ENCODE measurements at places on chromosomes 3 and 15.

DNA sequence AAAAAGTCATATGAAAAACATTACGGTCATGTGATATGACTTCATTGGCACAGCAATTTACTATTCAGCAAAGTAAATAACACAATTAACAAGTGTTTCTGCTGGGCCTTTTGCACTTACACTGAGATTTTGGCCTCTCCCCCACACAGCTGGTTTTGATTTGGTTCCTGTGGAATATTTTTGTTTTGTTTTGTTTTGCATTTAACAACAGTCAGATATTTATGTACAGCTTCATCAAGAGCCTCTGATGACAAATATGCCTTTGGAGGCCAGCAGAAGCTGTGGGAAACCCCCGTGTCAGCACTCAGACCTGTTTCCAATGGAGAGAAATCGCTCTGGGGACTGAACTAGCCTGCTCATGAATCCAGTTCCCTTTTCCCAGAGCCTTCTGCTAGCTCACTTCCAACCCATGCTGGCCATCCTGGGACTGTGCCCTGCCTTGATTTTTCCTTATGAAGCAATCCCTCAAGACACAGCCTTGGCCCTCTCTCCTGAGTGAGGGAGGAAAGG, 161.9 kb downstream of the ATG7 start:
- no peak for DNase-seq

GRCh38 chr3:126149960-126150515, 30.3 kb downstream of the ALDH1L1 start:
- DNase-seq = no peak

GRCh38 chr3:48789665-48790064, 58.0 kb downstream of the PRKAR2A start:
- no peak for DNase-seq

GRCh38 chr3:126124896-126125295, 41.0 kb upstream of the SLC41A3 start:
- DNase-seq = no peak

DNA sequence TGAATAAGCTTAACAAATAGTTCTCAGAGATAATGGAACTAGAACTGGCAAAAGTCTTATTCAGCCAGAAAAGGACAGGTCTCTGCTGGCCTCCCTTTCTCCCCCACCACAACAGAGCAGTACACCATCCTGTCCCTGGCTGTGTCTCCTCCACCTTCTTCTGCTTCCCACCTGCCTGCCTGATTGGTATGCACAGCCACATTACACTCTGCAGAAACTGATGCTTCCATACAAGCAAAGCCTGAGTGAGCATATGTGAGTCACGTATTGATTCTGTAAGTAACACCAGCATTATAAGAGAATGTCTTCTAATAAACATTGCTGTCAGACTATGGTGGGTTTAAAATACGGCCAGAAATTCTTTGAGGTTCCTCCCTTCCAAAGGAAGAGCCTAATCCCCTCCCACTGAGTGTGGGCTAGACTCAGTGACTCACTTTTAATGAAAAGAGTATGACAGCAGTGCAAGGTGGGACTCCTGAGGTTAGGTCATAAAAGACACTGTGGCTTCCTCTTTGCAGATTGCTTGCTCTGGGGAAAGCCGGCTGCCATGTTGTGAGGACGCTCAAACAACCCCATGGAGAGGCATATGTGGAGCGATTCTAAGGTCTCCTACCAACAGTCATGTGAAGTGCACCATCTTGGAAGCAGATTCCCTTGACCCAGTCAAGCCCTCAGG, 44.4 kb downstream of the ANXA2 start:
- DNase-seq = no peak

GRCh38 chr15:63381301-63382204, at the start of gene CA12:
Gene CA12 (minus strand): TSS chr15:63381846. CDS start chr15:63381720, 126 bp downstream.
- no peak for DNase-seq

- peak; percentile 28 for DNase-seq
Observed at GRCh38 chr3:27467545-27467944, 16.6 kb downstream of the SLC4A7 start.

DNA sequence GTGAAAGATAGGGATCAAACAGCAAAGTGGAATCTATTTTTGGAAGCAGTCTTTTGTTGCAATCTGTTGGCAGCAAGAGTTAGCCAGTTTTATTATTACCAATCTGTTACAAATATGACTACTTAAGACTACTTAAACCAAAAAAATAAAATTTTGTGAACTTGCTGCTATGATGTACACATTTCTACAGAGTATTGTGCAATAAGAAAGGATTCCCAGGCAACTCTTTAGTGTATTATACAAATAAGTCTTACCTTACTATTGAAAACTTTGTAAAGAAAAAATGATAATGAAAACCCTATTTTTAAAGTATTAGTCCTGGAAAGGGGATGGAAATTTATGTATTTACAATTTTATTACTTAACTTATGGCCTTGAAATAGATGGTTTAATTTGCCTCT, 44.7 kb downstream of the CADM2 start:
- no peak for DNase-seq

DNA sequence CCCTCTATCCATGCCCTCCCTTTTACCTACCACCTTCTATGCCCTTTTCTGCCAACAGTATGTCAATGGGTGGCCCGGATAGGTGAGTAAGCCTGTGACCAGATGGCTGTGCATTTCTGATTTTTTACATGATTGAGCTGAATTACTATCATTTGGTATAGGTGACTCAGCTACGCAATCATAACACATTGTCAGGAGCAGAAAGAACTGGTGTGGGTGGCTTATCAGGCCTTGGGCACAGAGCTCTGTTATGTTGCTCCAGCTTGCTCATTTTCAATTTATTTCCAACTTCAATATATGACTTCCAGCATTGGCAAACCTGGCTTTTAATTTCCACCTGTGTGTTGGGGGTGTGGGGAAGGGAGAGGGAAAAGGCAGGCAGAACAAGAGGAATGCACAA, 86.6 kb upstream of the AGBL1 start:
- no peak for DNase-seq

DNA sequence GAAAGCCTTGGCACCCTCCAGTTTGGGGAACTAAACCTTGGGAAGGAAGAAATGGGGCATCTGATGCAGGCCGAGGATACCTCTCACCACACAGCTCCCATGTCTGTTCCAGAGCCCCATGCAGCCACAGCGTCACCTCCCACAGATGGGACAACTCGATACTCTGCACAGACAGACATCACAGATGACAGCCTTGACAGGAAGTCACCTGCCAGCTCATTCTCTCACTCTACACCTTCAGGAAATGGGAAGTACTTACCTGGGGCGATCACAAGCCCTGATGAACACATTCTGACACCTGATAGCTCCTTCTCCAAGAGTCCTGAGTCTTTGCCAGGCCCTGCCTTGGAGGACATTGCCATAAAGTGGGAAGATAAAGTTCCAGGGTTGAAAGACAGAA, 7.7 kb downstream of the MAP1A start:
- DNase-seq = no peak

- no peak for DNase-seq
Observed at GRCh38 chr15:58632789-58633188, 116.7 kb downstream of the ADAM10 start.

GRCh38 chr15:41895957-41896356, 2.1 kb upstream of the SPTBN5 start:
- DNase-seq = no peak

- DNase-seq = no peak
Observed at GRCh38 chr15:67707520-67708283, 117.6 kb upstream of the SKOR1 start.

DNA sequence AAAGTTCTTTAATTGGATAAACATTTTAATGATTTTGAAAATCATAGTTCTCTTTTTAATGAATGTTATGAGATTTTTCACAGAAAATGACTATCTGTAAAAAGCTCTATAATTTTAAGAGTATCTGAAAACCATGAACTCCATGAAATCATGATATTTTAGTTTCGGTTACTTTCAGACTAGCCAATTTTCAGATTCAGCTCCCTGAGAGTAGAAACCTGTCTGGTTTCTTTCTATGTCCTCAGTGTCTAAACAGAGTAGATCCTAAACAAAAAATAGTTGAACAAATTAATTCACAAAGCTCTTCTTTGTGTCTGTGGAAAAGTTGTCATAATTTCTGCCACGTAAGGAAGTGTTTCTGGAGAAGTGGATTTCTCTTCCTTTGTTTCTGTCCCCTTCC, 1247.7 kb downstream of the NSUN3 start:
- no peak for DNase-seq

DNA sequence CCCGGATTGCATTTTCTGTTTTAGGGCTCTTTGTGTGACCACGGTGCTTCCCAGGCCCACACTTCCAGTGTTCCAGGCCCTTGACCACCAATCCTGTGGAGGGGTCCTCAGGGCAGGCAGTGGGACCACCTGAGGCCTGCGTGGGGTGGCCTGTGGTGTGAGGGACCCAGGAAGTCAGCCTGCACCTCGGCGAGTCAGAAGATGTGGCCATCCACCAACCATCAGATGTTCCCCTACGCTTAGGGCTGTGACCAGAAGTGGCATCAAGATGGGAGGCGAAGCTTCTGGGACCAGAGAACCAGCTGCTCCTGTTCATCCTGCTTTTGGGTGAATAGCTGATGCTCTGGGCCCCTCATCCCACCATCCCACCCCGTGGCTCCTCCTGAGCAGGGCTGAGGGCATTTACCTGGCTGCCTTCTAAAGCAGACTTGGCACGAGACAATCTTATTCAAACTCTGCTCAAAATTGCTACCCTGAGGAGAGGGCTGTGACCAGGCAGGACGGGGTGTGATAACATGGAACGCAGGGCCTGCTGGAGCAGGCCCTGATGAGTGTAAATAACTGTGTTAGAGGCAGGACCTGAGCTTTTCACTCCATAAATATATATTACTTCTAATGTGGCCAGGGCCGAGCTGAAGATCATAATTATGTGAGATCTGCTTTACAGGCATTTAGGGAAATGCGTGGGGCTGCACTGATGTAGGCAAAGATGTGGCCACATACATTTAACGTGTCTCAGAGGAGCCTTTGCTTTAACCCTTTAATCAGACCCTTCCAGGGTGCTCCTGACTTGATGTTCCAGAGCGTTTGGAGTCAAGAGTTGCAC, 28.8 kb downstream of the SMAD3 start:
- no peak for DNase-seq

- no peak for DNase-seq
Observed at GRCh38 chr3:197135212-197135611, 105.6 kb upstream of the MELTF start.

- DNase-seq = no peak
Observed at GRCh38 chr3:159960188-159961148, 28.2 kb upstream of the IL12A start.

GRCh38 chr15:33840615-33841014, 127.7 kb upstream of the CHRM5 start:
- DNase-seq = no peak

DNA sequence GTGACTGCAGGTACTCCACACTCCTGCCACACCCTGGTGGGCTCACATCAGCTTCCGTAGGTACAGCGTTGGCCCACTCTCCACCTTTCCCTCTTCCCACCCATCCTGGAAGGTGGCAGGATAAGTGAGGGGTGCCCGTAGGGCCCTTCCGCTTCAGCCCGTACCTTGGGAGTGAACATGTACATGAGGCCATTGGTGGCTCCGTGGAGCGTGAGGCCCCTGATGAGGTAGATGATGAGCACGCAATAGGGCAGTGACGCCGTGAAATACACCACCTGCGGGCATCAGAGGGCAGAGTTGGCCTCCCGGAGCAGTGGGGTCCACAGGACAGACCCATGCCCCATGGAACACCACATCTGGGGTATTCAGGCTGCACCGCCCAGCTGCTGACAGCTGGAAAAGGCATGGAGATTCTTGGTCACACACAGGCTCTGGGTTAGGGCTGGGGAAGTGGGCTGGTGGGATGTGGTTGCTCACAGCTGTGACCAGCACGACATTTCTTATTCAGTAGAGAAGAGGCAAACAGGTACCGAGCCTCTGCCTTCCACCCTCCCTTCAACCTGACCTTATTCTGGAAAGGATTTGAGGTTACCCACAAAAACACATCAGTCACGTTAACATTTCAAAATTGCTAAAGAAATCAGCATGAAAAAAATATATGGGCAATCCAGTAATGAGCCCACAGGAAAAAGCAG, 23.8 kb downstream of the SLC6A20 start:
- no peak for DNase-seq

DNA sequence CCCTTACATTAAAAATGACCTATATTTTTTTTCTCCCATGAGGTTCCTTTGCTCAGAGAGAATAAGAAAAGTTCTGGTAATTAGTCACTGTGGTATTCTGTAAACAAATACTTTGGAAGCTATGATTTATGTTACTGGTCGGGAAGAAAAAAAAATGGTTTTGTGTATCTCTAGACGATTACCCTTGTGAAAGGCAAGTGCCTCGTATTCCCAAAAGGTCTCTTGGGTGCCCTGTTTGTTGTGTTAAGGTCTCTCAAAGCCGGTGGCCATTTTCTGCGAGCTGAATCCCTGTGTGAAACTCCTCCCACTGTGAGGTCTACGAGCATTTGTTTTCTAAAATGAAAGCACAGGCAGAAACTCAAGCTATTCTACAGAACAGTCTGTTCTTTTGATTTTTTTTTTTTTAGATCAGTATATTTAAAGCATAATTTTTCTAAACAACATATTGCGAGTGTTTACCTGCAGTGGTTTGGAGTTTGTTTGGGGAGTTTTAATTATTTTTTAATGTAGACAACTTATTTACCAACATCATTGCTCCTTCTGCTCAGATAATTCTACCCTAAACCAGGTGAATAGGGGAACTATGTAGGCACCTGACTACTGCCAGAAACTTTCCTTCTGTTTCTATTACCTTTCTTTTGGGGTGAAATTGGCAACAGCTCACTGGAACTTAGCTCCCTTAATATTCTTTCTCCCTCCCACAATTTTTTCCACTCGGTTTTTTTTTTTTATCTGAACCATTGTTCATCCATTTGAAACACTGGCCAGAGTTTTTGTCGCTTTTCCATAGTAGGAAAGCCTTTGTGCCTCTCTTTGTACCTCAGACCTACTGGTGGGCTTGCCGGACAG, 44.0 kb downstream of the ZBTB38 start:
- DNase-seq = no peak

DNA sequence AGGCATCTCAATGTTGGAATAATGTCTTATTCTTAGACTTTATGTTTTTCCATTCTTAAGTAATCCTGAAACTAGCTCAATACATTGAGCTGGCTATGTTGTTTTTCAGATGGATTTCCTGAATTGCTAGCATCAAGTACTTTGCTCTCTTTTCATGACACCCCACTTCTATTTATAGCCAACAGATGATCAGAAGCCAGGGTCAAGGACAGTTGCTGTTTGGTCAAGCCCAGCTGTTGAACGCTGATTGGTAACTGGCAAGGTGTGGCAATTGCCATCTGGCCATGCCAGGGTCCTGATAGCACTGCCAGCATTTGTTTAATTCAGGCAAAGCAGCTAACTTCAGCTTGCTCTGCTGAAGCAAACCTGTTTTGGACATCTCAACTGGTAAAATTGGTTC, 46.2 kb upstream of the PLCL2 start:
- DNase-seq = no peak

GRCh38 chr3:129688271-129688895, 81.9 kb upstream of the PLXND1 start:
- no peak for DNase-seq

DNA sequence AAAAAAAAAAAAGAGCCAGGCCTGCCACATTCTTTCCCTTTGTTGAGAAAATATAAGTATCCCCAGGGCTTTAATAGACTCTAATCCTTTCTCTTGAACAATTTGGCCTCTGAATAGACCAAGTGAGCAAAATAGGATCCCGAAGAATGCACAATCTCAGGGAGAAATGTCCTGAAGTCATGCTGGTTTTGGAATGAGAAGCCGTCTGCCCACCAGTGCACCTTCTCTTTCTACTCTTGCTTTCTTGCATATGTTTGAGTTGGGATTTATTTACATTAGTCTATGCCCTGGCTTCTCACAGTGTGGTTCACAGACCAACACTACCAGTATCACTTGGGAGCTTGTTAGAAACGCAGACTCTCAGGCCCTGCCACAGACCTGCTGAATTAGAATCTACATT, 153.0 kb downstream of the ZNF621 start:
- no peak for DNase-seq
